ENCODE measurements at places on chromosomes 7 and 10. TPM values are rescaled to one million over a fixed set of nuclear protein-coding genes. Genes with fewer than 3 reads are reported as not detected.

- H3K4me1 ChIP-seq = no peaks in the 10 kb centered on the region
- DNase-seq = peak; percentile 62
- H3K4me3 ChIP-seq = no peak overlapping the region
- no peak overlapping the region for H3K27ac ChIP-seq
- H3K27me3 ChIP-seq = peaks cover 23% of the 10 kb centered on the region
Measured at GRCh38 chr7:156478486-156478885, 162.1 kb upstream of the RNF32 start.

GRCh38 chr7:12303495-12303894 is 92.4 kb downstream of the TMEM106B start:
- no peaks in the 10 kb centered on the region for H3K27me3 ChIP-seq
- peak overlapping the region; percentile 17 for H3K27ac ChIP-seq
- peaks cover 14% of the 10 kb centered on the region for H3K4me1 ChIP-seq
- no peak overlapping the region for H3K4me3 ChIP-seq
- no peak for DNase-seq

- H3K4me3 ChIP-seq = peak overlapping the region; percentile 99
- peak; percentile 93 for DNase-seq
- H3K27ac ChIP-seq = peak overlapping the region; percentile 99
- H3K36me3 ChIP-seq = peaks cover 12% of the 10 kb centered on the region
- peaks cover 31% of the 10 kb centered on the region for H3K4me1 ChIP-seq
Measured at GRCh38 chr7:140696024-140696679, 356 bp upstream of the NDUFB2 start.

GRCh38 chr10:58992830-58993460 is 183.5 kb upstream of the PHYHIPL start:
- peaks cover 18% of the 10 kb centered on the region for H3K4me1 ChIP-seq
- no peak for DNase-seq
- H3K27me3 ChIP-seq = no peaks in the 10 kb centered on the region
- no peak overlapping the region for H3K27ac ChIP-seq

DNA sequence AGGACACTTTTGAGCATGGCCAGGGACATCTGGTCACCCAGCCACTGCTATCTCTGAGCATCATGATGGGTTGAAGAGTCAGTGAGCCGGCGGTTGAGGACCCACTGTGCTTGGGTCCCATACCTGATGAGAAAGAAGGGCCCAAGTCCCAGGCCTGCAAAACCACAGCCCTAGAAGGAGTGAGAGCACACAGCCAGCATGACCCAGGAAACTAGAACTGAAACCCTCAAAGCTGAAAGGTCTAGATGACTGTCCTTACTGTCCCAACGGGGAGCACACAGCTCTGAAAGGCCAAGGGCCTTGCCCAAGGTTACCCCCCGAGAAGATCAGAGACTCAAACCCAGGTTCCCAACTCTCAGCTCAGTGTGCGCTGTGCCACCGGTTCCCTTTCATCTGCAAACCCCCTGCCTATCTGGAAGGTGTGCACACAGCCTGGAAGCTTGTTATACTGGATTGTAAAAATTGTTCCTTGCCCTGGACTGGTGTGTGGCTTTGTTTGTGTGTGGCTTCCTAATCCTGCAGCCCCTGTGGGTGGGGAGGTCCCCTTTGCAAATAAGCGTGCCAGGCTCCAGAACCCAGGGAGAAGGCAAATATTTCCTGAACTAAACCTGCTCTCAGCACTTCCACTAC is 22.6 kb upstream of the PSAP start:
- H3K27me3 ChIP-seq = no peaks in the 10 kb centered on the region
- H3K36me3 ChIP-seq = no peaks in the 10 kb centered on the region
- peaks cover 7% of the 10 kb centered on the region for H3K4me1 ChIP-seq

DNA sequence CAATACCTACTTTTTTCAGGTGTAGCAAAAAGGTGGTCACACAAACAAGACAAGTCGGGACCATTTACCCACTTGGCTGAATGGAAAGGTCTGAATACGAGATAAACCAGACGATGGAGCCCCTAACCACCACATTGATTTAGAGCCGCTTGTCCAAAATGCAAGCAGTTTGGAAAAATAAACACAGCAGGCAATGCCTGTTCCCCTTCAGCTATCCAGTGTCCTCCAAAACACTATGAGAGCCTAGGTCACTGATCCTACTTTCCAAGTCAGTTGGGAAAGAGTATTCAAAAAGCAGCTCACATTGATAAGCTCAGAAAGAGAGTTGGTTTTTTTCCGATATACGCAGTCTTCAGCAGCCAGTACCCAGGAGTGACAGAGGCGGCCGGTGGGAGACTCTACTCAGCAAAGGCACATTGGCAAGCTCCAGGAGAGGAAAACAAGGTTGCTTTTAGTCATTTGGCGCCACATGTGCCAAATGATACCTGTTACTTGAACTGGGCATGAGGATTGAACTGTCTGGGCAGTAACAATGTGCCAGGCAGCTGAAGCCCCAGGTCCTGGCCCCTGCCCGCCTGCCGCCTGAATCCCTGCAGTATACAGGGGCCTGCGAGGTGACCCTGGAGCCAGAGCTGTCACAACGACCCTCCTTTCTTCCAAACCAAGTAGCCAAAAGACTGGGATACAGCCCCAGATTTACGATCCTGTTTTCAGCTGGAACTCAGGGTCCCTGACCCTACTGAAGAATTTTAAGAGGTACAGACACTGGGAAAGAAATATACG is 109.8 kb downstream of the PIP4K2A start:
- peaks cover 27% of the 10 kb centered on the region for H3K4me1 ChIP-seq
- no peak for DNase-seq
- peaks cover 25% of the 10 kb centered on the region for H3K36me3 ChIP-seq
- H3K27ac ChIP-seq = no peak overlapping the region
- no peak overlapping the region for H3K4me3 ChIP-seq

GRCh38 chr7:17043012-17043877 is 161.5 kb upstream of the AGR3 start:
- H3K36me3 ChIP-seq = no peaks in the 10 kb centered on the region
- no peaks in the 10 kb centered on the region for H3K27me3 ChIP-seq
- H3K4me1 ChIP-seq = peaks cover 10% of the 10 kb centered on the region
- no peak for DNase-seq

DNA sequence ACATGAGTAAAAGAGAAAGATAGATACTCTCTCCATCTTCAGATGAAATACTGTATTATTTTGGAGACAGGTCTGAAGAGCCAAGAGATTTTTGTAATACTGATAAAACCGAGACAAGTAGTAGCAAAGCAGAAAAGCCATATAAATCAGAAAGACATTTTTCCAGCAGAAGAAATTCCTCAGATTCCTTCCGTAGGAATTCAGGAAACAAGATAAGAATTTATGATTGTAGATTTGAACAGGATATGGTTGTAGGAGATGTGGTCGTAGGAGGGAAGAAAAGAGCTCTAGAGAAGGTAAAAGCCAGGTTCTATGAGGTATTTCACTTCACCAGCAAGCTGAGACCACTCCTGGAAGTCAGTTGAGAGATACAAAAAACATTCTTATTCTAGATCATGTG is 17.6 kb upstream of the AASS start:
- H3K36me3 ChIP-seq = no peaks in the 10 kb centered on the region
- H3K4me3 ChIP-seq = no peak overlapping the region
- no peaks in the 10 kb centered on the region for H3K4me1 ChIP-seq
- no peak overlapping the region for H3K27ac ChIP-seq

DNA sequence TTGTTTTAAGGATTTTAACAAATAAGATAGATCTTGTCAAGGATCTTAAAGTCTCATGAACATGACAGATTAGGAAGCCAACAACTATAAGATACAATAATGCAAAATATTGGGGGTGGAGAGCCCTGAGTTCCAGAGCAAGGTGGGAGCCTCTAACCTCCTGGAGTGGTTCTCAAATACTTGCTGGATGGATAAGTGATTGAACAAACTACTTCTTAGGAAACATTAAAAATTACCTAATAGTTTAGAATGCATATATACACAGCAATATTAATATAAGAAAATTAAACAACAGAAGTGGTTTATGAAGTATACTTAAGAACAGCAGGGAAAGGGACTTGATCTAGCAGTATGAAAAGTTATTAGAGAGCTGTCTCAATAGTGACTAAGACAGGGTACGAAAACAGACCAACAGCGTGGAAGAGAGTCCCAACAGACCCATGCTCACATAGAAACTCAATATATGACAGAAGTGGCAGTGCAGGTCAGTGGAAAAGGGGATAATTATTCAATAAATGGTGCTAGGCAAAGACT is 28.3 kb downstream of the CRPPA start:
- no peak overlapping the region for H3K27ac ChIP-seq
- no peak for DNase-seq
- no peaks in the 10 kb centered on the region for H3K27me3 ChIP-seq
- H3K36me3 ChIP-seq = peaks cover 11% of the 10 kb centered on the region

DNA sequence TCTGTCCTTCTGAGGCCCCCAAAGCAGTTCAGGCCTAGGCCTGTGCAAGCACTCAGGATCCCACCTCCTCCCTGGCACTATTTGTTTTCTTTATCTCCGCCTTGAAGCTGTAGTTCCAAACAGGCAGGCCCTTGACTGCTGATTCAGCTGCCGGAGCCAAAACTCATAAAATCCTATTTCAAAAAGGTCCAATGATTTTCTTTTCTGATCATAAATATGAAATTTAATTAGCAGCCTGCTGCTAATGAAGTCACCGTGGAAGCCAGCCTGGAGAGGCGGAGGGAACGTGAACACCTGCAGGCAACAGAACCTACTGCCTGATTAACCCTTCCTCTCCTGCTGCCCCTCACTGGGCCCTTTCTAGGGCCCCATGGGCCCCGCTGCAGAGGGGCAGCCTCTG is 60.1 kb downstream of the CARD11 start:
- no peak overlapping the region for H3K4me3 ChIP-seq
- peaks cover 4% of the 10 kb centered on the region for H3K27me3 ChIP-seq
- H3K27ac ChIP-seq = no peak overlapping the region
- DNase-seq = no peak

DNA sequence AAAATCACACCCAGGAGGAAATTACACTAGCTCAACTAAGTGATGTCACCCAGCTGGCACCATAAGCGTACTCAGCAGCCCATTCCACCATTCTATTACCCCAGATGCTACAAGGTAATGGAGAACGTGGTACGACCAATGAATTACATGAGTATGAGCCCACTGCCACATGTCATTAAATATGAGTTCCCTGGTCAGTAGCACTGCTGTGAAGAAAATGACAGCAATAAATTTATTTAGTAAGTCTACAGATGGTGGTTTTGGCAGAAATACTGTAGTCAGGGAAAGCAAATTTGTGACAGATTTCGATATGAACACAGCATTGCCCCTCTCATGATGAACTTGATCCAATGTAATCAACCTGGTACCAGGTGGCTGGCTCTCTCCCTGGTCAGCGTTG is 154.2 kb downstream of the VWC2 start:
- no peaks in the 10 kb centered on the region for H3K27me3 ChIP-seq
- no peaks in the 10 kb centered on the region for H3K4me1 ChIP-seq
- no peak overlapping the region for H3K27ac ChIP-seq
- no peak for DNase-seq
- H3K4me3 ChIP-seq = no peak overlapping the region
- no peaks in the 10 kb centered on the region for H3K36me3 ChIP-seq

DNA sequence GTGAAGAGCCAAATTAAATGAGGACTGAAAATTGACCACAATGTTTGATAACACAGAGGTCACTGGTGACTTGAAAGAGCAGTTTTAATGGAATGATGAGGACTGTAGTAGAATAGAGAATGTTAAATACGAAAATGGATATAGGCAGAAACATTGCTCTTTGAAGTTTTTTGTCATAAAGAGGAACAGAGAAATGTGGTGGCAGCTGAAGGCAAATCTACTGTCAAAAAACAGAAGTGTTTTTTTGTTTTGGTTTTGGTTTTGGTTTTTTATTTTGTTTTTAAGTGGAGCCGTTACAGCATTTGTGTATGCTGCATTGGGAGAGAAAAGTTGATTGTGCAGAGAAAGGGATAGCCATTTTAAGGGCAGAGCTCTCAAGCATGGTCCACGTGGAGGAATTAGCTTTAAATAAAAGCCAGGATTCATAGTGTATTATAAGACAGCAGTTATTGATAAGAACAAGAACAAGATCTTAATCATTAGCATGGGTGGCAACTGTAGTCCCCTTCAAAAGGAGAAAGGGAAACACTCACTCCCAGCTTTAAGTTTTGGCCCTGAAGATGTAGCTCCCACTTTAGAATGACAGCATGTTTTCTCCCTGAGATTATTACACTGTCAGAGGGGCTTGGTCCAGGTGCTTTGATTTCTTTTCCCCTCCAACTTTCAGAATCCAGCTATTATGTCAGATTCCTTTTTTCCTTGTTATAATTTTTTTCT is 156.7 kb upstream of the BET1 start:
- no peak for DNase-seq
- no peaks in the 10 kb centered on the region for H3K36me3 ChIP-seq
- no peak overlapping the region for H3K27ac ChIP-seq
- no peak overlapping the region for H3K4me3 ChIP-seq

- no peaks in the 10 kb centered on the region for H3K36me3 ChIP-seq
- DNase-seq = no peak
- H3K27me3 ChIP-seq = no peaks in the 10 kb centered on the region
Measured at GRCh38 chr7:81811956-81812865, 42.4 kb upstream of the HGF start.

The MRLN gene
- total RNA-seq = 0.75 TPM

The ATRNL1 gene
- 38.4 TPM for total RNA-seq

The LRRC18 gene
- total RNA-seq = not detected

The FAM131B gene
- 2.1 TPM for total RNA-seq

The KCNIP2 gene
- total RNA-seq = 1.4 TPM

Data from type B pancreatic cell (in vitro differentiated cells).